ENCODE measurements at places on chromosomes 16 and 17.

- DNase-seq, result peak; percentile 99
These were observed 687 bp upstream of the CEMP1 start for GRCh38 chr16:2531696-2532493.

GRCh38 chr17:71392715-71393567 is 727.9 kb upstream of the SOX9 start:
- no peak for DNase-seq

- DNase-seq, result no peak
These were observed 37.9 kb downstream of the CMIP start for GRCh38 chr16:81482329-81483063.

GRCh38 chr17:45383003-45383402 is 49.7 kb downstream of the ARHGAP27 start:
- no peak for DNase-seq

DNA sequence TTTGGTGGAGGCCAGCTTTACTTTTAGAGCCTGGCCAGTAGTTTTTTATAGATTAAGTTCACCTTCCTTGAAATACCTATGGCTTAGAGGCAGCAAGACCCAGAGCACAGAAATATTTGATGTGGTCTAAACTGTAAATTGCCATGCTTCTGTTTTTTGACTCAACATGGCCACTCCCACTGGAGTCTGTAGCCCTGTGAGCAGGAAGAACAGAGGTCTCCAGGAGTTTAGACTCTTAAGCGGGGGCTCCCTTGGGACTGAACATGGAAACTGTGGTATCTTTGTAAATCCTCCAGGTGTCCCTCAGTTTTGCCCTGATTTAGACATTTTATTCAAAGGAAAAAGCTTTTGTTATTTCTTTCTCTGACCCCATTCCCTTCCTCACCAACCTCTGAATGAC is 145.6 kb downstream of the FTO start:
- DNase-seq, result no peak

- DNase-seq, result no peak
These were observed 849 bp downstream of the PRR29 start for GRCh38 chr17:63998721-63999679.

GRCh38 chr17:41513168-41513547 is 5.5 kb downstream of the KRT15 start:
- DNase-seq, result no peak

DNA sequence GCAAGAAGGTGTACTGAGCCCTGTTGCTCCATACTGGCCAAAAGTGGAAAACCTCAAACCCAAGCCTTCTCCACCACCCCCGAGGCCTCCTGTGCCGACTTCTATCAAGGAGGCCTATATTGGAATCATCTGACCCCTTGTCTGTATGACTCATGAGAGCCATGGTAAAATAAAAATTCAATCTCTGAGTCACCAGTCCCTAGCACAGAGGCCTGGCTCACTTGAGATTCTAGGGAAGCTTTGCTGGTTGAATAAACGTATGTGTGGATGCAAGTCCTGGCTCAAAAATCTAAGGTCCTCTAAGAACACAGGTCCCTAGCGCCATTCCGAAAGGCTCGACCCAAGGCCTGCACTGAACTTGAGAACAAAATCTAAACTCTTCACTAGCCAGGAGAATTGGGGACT is 15.0 kb downstream of the NSMCE1 start:
- no peak for DNase-seq

GRCh38 chr17:64015447-64015846 is 5.0 kb downstream of the ICAM2 start:
- no peak for DNase-seq

GRCh38 chr16:79715061-79715460 is 114.5 kb upstream of the MAF start:
- no peak for DNase-seq

DNA sequence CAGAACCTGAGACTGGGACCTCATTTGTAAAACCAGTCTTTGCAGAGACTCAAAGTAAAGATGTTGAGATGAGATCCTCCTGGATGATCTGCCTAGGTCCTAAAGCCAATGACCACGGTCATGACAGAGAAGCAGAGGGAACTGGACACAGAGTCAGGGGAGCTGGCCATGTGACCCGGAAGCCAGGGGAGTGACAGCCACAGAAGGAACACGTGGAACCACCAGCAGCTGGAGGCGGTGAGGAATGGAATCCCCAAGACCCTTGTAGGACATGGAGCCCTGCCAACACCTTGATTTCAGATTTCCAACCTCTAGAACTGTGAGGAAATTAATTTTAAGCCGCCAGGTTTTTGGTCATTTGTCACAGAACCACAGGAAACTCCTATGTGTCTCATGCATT is 37.0 kb downstream of the USP22 start:
- DNase-seq, result no peak
